ENCODE measurements at places on chromosomes 1 and 21.

- peak; percentile 25 for DNase-seq
Observed at GRCh38 chr1:39091845-39092645, 65.9 kb downstream of the NDUFS5 start.

DNA sequence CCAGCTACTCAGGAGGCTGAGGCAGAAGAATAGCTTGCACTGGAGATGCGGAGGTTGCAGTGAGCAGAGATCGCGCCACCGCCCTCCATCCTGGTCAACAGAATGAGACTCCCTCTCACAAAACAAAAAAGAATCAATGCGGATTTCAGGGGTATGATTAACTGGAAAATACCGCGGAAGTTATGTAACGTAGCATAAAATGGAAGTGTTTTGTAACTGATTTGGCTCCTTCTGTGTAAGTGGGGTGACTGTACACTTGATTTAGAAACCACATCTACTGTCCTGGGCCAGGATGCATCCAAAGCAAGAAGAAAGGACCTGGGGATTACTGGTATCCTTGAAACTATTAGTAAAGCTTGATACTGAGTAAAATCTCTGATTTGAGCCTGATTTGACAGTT is 3.1 kb upstream of the VAMP4 start:
- no peak for DNase-seq

GRCh38 chr1:30335997-30336390 is 387.4 kb downstream of the MATN1 start:
- no peak for DNase-seq

GRCh38 chr1:166304131-166304530 is 137.3 kb upstream of the FAM78B start:
- no peak for DNase-seq

- no peak for DNase-seq
Observed at GRCh38 chr21:29349702-29350101, 51.0 kb downstream of the BACH1 start.

DNA sequence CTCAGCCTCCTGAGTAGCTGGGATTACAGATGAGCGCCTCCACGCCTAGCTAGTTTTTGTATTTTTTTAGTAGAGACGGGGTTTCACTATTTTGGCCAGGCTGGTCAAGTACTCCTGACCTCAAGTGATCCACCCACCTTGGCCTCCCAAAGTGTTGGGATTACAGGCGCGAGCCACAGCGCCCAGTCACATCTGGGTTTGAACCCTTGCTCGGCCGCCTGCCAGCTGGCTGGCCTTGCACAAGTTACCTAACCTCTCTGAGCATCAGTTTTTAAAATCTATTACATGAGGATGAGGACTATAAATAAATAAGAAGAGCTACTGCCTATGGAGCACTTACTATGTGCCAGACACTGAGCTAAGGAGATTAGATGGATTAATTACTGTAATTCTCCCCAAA is 17.7 kb upstream of the PADI2 start:
- no peak for DNase-seq

DNA sequence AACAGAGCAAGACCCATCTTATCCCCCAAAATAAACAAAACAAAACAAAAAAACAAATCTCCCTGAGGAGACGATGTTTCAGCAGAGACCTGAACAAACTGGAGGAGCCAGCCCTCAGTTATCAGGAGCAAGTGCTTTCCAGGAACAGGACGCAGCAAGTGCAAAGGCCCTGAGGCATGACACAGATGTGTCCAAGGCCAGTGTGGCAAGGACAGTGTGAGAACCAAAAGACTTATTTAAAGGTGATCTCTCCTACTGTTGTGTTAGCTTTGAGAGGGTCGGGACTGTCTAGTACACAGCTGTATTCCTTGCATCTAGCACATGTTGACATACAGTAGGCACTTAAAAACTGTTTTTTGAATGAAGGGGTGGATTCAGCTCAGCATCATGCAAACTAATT is 48.0 kb downstream of the FOXD2 start:
- no peak for DNase-seq

DNA sequence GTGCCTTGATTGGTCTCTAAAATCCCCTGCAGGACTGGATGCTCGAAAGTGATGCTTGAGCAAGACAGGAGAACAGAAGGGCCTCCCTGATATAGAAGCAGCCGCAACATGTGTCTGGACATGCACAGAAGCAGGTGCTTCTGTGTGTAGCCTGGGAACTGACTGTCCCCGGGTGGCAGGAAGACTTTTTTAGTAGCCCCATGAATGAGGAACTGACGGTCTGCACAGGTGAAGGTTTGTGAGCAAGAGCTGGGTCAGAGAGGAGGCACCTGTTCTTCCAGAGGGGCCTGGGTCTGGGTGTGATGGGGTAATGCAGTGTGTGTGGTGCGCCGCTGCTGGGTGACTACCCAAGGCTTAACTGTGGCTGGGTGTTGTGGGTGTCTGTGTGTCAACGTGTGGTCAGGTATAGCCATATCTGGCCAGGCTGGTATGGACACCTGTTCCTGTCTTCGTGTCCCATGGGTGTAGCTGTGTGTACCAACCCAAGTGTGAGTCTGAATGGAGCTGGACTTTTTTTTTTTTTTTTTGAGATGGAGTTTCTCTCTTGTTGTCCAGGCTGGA is 39.1 kb upstream of the FOXO6 start:
- DNase-seq, result no peak

DNA sequence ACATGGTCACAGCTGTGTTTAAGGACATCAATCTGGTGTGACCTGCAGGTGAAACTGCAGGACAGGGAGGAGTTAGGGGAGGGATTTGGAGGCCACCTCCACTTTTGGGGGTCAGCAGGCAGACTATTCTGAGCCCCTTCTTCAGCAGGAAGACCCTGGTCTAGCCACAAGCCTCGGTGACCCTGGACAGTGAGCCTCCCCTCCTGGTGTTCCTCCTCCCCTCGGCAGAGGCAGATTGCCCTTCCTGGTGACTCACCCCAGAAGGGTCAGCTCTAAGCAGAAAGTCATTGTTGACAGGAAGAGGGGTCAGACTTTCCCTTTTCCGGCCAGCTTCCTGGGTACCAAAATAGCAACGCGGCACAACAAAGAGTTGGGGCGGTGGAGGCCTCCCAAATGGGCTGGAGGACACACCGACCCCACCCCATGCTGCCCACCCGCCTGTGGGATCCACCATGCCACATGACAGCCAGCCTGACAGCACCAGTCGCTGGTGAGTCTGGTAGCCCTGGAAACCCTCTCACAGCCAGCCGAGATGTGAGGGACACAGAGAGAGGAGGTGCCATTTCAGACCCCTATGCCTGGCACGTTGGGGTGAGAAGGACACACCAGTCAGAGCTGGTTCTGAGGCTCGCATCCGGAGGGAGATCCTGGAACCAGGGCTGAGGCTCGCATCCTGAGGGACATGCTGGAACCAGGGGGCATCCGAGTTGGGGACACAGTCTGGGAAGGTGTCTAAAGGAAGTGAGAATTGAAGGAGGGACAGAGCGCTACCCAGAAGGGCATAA is 14.7 kb upstream of the CSF1 start:
- DNase-seq, result no peak

DNA sequence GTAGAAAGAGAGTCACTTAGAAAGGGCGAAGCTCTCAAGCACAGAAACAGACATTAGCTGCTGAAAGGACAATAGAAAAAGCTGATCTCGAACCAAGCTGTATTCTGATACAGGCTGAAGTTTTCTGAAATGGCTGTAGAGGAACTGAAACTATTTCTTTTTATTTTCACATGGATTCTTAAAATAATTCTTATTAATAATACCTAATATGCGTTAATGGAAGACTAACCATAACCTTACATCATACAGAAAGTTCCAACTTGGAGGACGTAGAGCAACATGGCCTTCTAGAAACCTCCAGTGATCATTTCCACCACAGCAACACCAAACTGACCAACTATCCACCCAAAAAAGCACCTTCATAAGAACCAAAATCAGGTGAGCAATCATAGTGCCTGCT is 52.8 kb upstream of the ACADM start:
- no peak for DNase-seq

DNA sequence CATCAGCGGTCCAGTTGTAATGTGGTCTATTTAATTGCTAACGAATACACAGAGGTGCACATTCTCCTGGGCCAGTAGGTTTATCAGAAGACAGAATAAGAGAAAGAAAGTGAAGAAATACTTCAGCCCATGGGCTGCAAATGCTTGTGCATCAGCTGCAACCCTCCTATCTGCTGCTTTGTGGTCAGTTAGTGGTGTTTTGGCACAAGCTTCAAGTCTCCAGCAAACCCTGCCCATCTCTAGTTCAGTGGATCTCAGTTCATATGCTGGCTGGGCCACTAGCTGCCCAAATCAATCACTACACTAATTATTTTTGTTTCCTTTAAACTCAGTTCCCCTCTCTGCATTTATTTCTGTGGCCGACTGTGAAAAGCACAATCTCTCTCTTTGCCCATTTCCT is 124.2 kb downstream of the KCNJ6 start:
- no peak for DNase-seq

DNA sequence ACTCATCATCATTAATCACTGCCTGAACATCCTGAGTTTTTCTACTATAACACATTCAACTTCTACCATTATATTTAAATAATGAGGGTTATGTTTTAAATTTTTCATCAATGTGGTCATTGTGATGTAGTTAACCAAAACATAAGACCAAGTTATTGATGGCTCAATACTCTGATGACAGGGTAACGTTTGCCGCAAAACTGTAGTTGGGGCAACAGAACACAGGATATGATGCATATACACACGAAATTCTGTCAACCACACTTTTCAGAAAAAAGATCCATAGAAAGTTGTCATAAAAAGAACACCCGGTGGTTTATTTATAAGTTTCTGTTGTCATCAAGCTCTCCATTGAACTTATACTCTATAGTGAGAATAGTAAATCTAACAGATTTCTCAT is 121.7 kb upstream of the COL11A1 start:
- DNase-seq, result no peak

GRCh38 chr21:44983421-44984206 is 43.8 kb downstream of the SLX9 start:
- no peak for DNase-seq

GRCh38 chr1:58762806-58763205 is 21.0 kb downstream of the JUN start:
- DNase-seq, result no peak

- DNase-seq, result no peak
Observed at GRCh38 chr1:67367370-67368045, 59.8 kb downstream of the IL12RB2 start.

GRCh38 chr1:153000294-153000693 is 1.3 kb upstream of the SPRR3 start:
- no peak for DNase-seq

- no peak for DNase-seq
Observed at GRCh38 chr1:26516987-26517765, 12.4 kb upstream of the RPS6KA1 start.

GRCh38 chr1:13543451-13544220 is 29.8 kb upstream of the LRRC38 start:
- DNase-seq, result no peak

DNA sequence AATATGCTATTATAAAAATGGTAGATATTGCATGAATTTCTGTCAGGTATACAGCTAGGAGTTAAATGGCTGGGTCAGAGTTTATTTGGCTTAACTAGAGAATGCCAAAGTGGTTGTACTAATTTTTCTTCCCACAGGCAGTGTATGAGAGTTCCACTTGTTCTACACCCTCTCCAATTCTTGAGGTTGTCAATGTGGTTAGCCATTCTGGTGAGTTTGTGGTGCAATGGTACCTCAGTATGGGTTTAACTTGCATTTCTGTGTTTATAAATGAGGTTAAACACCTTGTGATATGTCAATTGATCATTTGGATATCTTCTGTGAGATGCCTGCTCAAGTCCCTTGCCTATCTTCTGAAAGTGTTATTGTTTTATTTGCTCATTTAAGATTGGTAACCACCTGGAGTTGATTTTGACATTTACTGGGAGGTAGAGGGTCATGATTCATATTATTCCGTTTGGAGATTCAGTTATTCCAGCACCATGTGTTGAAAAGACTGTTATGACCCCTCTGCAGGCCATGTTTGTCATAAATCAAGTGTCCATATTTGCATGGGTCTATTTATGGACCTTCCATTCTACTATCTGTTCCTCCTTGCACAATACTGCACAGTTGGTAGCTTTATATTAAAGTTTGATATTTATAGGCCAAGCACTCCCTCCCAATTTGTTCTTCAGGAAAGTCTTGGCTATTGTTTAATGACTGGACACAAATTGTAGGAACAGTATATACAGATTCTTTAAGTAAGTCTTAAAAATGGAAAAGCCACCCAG is 5.8 kb downstream of the FALEC start:
- DNase-seq, result no peak

- no peak for DNase-seq
Observed at GRCh38 chr1:200035956-200036618, 8.6 kb downstream of the NR5A2 start.

- no peak for DNase-seq
Observed at GRCh38 chr1:56385314-56385713, 194.0 kb downstream of the PLPP3 start.

- DNase-seq, result no peak
Observed at GRCh38 chr1:5751833-5752745, 240.1 kb downstream of the NPHP4 start.

DNA sequence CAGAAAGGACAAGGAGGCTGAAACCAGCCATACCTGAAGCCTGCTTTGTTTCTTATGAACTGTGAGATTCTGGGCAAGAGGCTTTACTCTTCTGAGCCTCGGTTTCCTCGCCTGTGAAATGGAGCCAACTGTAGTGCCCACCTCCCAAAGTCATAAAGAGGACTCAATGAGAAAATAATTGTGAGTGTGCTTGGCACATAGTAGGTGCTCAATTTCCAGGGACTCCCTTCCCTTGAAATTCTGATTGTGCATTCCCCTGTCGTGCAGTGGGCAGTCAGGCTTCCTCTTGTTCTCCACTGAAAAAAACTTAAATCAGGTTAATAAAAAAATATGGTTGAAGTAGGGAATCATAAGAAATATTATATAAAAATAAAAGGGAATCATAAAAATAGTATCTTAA is 37.5 kb upstream of the RUNX3 start:
- no peak for DNase-seq

DNA sequence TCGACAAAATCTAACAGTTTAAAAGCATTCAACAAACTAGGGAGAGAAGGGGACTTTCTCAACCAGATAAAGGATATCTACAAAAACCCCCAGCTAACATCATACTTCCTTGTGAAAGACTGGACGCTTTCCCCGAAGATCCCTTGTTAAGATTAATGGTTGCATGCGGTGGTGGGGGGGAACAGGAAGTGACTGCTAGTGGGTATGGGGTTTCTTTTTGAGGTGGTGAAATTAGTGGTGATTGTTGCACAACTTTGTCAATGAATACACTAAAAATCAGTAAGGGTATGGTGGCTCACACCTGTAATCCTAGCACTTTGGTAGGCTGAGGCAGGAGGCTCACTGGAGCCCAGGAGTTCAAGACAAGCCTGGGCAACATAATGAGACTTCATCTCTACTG is 26.9 kb upstream of the EYA3 start:
- DNase-seq, result peak; percentile 6

All from stimulated activated CD4-positive, alpha-beta T cell treated with anti-CD3 and anti-CD28 coated beads, Interleukin-1b, Interleukin-23, amount 100 ng/mL, for 1 hour (primary cell).